ENCODE measurements at places on chromosomes 16 and 17.

DNA sequence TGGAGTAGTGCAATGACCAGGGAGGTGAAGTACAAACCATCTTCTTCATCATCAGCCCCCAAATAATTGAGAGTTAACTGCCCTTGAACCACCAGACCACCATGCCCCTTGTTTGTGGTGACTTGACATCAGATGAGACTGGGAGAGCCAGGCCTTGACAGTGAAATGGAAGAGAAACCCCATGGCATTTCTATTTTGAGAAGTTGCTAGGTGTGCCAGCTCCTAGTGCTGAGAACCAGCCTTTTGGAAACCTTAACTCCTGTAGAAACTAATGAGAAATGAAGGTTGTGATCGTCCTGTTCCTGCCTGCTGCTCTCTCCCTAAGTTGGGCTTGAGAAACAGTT, 2.8 kb downstream of the TMEM94 start:
- no peak for DNase-seq

- DNase-seq = no peak
Observed at GRCh38 chr17:68612923-68613292, 11.7 kb upstream of the FAM20A start.

DNA sequence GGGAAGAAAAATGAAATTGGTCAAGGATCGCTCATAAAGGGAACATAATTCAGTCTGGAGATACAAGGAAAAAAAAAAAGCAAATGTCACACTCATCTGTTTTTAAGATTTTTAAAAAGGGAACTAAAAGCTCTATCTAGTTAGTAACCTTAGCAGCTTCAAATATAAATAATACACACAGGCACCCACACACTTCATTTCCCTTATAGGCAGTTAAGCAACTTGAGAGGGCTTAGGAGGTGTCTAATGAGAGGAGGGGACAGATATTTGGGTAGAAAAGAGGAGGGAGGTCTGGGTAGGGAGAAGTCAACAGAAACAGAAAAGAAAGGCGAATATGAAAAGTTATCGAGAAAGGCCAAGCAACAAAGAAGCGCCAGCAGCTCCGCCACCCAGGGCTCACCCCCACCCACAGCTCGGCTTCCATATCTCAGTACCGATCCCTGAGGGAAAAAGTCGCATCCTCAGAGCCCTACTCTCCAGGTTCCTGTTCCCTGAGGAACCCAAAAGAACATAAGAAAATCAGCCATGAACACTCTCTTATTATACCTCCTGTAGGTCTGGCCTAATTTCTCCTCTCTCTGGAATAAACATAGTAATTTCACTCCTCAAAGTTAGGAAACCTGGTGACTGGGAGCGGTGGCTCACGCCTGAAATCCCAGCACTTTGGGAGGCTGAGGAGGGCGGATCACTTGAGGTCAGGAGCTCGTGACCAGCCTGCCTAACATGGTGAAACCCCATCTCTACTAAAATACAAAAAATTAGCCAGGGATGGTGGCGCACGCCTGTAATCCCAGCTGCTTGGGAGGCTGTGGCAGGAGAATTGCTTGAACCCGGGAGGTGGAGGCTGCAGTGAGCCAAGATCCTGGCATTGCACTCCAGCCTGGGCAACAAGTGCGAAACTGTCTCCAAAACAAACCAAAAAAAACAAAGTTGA, 69.6 kb upstream of the RCVRN start:
- no peak for DNase-seq

DNA sequence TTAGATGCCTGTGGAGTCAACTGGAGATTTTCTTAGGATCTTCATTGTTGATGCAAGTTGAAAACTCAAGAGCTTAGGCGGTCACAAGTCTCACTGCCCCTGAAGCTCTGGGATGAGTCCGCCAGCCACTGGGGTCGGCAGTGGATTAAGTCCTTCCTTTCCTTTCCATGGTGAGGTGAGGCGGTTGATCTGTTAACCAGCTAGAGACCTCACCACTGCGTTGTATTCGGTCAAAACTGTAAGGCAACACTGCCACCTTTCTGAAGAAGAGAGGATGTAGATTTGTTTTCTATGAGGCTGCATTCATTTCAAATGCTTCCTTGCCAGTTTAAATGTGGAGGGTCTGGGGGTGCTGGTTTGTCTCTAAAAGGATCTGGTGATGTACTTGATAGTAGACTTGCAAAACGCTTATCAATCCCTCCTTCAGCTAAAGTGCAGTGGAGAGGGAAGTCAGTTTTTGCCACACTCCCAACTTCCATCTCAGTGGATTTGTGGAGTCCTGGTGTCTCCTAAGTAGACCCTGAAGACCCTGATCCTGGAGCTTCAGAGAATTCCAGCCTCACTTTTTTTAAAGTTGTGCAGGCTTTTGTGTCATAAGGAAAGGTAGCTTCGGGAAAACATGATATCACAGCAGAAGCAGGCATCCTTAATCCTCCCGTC, 1.7 kb downstream of the MYOCD start:
- DNase-seq = no peak

- no peak for DNase-seq
Observed at GRCh38 chr17:17859909-17860765, 23.4 kb upstream of the SREBF1 start.

DNA sequence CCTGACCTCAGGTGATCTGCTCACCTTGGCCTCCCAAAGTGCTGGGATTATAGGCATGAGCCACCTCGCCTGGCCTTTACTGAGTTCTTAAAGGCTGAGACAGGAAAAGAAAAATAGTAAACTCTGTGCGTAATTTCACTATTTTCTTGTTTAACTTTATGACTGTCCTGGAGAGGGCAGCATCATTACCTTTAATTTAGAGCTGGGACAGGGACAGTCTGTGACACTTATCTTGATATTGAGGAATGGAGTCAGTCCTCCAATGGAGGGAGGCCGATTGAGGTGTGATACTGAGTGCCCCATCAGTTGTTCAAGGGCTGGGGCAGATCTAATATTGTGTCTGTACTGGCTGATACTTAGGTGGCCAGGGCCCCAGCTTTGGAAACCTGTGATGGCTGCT, 21.5 kb upstream of the SPN start:
- no peak for DNase-seq

DNA sequence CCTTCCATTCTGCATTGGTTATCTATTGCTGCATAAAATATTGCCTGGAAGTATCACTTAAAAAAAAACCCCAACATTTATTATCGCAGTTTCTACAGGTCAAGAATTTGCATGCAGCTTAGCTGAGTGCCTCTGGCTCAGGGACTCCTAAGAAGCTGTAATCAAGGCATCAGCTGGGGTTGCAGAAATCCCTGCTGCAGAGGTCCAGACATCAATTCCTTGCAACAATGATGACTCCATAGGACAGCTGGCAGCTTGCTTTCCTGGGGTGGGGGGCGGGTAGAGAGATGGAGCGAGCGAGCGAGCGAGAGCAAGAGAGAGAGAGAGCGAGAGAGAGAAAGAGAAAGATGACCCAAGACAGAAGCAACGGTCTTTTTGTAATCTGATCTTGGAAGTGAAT, 308.1 kb downstream of the HAPSTR1 start:
- no peak for DNase-seq

GRCh38 chr17:78918979-78919378, 6.2 kb downstream of the TIMP2 start:
- no peak for DNase-seq

DNA sequence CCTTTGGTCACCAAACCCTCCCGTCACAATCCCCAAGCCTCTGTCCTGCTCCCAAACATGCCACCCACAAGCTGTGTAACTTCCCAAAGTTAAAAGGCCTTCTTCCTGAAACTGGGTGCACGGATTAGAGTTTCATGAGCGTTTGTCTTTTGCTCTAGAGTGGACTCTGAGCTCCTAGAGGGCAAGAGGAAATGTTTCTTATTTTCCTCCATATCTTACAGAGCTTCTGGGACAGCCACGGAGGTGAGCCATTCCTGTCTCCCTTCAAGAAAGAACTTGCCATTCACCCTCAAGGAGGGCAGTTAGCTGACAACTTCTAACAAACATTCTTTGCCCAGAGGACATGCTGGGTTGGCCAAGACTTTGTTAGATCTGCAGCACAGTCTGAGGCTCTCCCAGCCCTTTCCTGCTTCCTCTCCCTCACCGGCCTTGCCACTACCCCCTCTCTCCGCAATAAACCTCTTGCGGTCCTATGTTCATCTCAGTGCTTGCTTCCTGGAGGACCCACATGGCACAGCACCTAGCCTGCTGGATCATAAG, 2.6 kb upstream of the MYCBPAP start:
- no peak for DNase-seq

DNA sequence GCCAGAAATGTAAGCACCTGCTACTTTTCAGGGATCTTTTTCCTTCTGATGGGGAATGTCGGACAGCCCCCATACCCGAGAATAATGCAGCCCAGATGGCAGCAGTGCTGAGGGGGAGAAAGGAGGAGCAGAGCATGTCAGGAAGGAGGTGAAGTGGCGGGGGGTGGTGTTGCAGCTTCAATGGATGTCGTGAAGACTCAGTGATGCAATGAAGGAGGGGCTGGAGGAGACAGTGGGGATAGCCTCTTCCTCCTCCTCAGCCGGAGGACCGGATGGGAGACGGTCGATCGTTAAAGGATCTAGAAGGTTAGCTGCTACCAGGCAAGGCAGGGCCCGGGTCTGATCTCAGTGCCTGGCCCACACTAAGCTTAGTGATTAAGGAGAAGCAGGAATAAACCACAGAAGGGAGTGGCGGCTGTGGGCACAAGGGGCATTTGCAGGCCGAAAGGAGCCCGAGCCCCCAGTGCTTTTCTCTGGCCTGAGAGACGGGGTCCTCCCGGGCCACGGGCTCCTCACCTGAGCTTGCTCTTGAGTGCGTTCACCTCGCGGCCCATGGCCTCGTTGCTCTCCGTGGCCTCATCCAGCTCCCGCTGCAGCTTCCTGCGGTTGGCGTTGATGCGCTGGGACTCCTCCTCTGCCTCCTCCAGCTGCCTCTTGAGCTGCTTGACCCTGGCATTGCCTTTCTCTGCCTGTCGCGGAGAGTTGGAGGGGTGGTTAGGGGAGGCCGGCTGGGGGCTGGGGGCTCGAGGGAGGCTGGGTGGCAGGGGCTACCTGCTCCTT, 64.5 kb downstream of the NDE1 start:
- no peak for DNase-seq

DNA sequence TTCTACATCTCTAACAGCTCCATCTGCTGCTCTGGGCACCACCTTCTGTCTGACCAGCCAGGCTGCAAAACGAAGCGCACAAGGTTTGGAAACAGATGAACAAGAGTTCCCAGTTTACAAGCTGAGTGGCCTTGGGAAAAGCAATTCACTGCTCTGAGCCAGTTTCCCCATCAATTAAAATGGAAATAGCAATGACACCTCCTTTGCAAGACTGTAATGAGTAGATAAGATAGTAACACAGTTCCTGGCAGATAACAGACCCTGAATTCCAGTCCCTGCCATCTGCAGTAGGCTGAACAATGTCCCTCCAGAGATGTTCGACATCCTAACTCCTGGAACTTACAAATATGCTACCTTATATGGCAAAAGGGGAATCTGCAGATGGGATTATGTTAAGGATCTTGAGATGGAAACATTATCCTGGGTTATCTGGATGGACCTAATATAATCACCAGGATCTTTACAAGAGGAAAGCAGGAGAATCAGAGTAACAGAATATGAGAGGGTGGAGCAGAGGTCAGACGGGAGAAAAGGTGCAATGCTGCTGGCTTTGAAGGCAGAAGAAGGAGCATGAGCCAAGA, 27.9 kb downstream of the CPPED1 start:
- DNase-seq = no peak

GRCh38 chr17:33509331-33509730, 216.2 kb upstream of the ASIC2 start:
- no peak for DNase-seq

DNA sequence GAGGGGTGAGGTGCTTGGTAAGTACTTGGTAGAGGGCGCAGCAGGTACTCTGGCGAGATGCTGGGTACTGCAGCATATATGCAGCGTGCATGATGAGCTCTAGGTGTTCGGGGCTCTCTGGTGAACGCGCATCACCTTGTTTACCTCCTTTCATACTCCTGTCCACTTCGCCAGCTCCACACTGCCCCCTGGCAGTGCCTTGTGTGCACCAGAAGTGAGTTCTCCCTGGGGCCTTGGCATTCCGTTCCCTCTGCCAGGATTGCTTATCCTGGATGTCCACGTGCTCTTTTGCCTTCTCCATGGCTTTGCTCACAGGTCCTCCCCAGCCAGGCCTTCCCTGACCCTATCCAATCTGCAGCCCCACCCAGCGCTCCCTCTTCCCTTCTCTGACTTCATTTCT, 154.2 kb downstream of the MRM1 start:
- DNase-seq = peak; percentile 10

DNA sequence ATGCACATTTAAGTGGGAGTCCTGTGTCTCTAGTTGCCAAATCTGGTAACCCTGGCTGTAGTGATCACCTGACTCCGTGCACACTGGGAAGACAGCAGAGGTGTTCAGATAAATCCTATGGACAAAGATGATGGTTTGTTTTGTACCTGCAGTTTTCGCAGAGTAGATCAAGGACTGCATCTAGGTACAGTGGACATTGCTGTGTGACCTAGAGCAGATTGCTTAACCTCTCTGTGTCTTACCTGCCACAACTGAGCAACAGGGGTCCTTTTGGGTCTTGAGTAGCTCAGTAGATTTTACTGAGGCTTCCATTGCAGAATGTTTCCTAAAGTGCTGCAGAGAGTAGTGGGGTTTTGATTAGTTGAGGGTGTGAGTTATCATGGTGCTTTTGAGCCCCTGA, 160.8 kb downstream of the SHISA9 start:
- no peak for DNase-seq

- no peak for DNase-seq
Observed at GRCh38 chr16:30925995-30926811, 2.8 kb downstream of the FBXL19 start.

DNA sequence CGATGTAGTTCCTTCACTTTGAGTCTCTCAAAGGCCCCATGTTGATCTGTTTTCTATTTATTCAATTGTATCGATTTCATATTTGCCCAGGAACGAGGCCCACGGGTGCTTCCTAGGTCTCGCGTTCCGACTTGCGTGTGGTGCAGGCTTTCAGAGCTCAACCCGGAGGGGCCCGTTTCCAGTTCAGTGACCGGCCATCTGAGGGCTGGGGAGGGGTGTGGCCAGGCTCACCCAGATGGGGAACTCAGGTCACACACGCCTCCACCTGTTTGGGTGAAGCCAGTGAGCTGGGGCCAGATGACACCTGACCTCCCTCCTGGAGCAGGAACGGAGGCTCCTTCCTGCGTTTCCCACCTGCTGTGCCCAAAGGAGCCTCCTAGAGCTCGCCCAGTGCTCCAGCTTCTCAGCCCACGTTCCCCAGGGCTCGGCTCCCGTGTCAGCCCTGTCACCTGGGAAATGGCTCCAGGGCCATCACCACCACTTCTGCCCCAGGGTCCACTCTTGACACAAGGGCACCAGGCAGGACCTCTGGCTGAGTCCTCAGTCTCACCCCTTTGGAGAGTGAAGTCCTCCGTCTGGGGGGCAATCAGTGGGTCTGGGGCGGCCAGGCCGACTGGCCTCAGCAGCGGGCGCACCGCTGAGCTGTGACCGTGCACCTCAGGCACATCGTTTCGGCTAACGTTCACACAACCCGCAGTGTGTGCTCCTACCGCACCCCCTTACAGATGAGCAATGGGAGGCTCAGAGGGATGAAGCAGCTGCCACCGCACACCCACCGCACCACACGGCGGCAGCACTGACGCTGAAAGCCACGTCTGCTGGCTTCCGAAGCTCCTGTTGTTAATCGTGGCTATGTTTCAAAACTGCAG, 18.0 kb downstream of the FOXF1 start:
- no peak for DNase-seq

Data from activated CD8-positive, alpha-beta memory T cell treated with anti-CD3 and anti-CD28 coated beads for 48 hours (primary cell).